ENCODE measurements at places on chromosomes 6 and 20.

DNA sequence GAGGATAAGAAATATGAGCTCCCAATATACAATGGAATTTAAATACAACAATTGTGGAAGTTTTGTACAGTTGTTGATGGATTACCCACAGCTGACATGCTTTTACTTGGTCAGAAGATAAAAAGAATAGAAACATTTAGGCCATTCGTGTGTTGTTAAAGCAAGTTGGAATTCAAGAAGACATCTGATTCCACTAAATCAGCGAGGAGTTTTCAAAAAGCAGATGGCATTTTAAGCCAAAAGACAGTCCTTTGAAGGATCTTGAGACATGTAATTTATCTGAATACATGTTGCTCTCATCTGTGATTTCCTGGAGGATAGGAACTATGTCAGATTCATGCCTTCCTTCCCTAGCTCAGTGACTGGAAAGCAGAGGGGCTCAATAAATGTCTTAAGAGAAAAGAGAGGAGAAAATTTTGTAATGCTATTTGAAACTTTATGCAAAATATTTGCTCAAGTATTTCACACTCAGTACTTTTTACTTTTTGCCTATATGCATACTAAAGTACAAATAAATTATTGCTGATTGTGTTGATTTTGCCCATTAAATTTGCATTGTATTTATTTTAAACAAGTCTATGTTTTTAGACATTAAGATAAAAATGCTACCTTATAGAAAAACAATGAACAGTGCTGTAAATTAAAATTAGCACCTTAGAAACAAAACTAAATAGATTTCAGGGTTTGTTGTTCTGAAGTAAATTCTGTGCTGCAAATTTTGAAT is 733.8 kb upstream of the FLRT3 start:
- DNase-seq, result no peak

DNA sequence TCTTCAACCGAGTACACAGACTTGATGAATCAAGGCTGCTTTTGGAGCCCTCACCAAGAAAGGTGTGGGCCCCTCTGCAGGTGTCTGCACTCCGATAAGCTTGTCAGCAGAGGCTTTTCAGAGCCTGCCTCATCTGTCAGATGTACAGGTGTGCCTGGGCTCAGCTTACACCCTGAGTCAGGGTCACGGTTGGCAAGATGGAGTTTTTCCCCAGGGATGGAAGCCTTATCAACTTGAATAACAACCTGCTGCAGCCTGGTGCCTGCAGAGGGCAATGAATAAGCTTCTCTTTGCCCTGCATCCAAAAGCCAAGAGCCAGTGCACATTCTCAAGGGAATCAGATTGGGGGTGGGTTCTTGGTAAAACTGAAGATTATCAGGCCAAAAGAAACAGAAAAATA is 427.1 kb downstream of the CD83 start:
- DNase-seq, result no peak

DNA sequence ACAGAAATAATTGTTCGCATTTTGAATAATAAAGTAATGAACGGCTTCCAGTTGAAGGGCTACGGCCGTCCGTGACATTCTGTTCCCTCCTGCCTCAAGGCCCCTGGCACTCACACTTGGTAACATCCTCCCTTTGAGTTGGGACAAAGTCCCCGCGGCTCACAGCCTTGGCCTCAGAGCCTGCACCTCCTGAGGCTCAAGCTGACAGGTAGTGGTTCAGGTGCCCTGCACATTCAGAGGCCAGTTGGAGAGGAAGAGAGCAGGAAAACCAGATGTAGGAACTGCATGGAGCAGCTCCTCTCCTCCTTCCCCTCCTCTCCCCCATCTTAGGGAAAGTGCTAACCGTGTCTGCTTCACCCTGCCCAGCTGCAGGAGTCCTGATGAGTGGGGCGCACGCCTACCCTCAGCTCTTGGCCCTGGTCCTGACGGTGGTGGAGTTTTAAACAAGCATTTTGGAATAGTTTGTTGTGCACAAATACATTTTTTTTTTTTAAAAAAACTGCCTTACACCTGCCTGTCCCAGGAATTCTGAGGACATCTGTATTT is 393.1 kb downstream of the SMOC2 start:
- no peak for DNase-seq

DNA sequence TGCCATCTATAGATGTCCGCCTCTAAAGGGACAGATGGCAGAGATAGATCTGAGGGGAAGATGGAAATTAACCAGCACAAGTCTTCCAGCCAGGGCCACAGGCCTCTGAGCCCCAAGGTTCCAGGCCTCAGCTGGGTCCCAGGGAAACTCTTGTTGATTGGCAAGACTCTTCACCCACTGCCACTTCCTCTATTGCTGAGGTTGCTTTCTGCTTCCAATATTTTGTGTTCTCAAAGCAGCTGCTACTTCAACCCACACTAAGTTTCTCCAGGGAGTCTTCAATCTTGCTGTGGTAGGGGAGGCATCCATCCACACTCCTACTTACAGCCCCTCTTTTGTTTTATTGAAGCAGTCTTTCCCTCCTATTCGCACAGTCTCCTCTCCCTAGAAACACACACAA is 36.4 kb upstream of the SASH1 start:
- DNase-seq, result no peak

DNA sequence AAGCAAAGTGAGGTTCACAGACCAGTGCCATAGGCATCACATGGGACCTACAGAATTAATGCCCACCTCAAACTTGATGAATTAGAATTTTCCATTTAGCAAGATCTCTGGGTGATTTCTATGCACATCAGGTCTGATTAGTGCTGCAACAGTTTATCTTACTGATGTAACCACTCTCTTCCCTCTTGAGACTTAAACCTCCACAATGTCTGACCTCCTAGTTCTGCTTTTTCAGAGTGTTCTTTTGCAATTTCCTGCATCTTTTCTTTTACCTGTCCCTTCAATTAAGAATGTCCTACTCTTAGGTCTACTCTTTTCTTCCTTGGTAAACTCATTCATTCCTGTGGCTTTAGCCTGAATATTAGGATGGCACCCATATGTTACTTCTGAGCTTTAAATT is 615.3 kb downstream of the TFAP2A start:
- no peak for DNase-seq

GRCh38 chr6:35305117-35305516 is 7.5 kb downstream of the DEF6 start:
- DNase-seq, result no peak

GRCh38 chr6:137162692-137163306 is 10.6 kb downstream of the IL22RA2 start:
- no peak for DNase-seq

DNA sequence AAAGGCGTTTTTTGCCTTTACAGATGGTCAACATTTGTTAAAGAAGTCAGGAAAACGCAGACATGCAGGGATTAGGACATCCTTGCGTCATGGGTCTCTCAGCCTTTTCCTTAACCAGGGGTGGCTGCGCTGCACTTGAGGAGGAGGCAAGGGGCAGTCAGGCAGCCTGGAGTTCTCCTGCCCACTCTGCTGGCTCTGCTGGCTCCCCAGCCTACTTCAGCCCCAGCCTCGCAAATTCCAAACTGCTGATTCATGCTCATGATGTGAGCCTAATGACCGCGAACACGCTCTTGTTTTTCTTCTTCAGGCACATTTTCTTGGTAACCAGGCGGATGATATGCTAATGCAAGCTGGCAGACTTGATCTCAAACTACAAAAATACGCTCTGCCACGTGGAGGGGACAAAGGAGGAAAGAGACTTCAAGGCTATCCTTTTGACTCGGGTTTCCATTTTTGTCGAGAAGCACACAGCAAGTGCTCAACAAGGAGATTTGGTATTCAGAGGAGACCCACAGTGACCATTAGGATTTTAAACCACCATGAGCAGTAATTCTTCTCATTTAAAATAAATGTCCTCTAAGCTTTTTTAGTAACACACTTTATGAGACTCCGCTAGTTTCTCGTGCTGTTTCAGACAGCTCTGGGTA is 290.3 kb upstream of the STXBP5 start:
- DNase-seq, result no peak

- DNase-seq, result no peak
These were observed 18.4 kb upstream of the SLC22A1 start for GRCh38 chr6:160102956-160103824.

GRCh38 chr6:31139599-31139998 is 733 bp upstream of the PSORS1C2 start:
- DNase-seq, result no peak

DNA sequence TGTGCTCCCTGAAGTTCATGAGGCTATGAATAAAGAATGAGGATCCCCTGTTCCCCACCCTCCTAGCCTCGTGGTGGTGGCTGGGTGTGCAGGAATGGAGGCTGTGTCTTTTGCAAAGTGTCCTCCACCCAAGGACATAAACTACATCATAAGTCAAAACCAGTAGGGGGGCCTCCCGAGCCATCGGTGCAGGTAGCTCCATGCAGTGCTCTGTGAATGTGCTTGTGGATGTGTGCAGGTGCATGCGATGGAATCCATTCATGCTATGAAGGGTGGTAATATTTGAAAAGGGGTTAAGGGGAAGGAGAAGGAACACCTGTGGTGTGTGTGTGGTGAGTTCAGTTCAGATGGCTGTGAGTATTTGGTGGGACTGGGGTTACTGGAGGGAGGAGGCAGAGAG is 197.3 kb downstream of the NRN1 start:
- no peak for DNase-seq

All from stimulated activated CD8-positive, alpha-beta memory T cell treated with anti-CD3 and anti-CD28 coated beads, Interleukin-2, amount 100 ng/mL, for 48 hours (primary cell).